ENCODE measurements at places on chromosomes 13 and 19. TPM values are rescaled to one million over a fixed set of nuclear protein-coding genes. Genes with fewer than 3 reads are reported as not detected.

ZNF575 gene
- total RNA-seq, result 0.26 TPM

CATSPERD gene
- not detected for total RNA-seq

KLK3 gene
- not detected for total RNA-seq

KCNC3 gene
- under 0.01 TPM for total RNA-seq

NR1H2 gene
- total RNA-seq, result 82.4 TPM

HIPK4 gene
- 0.17 TPM for total RNA-seq

ZNF418 gene
- 8.4 TPM for total RNA-seq

PRODH2 gene
- total RNA-seq, result not detected

NANOS2 gene
- not detected for total RNA-seq

BLOC1S3 gene
- total RNA-seq, result 3.8 TPM

FCER2 gene
- not detected for total RNA-seq

FBXO46 gene
- total RNA-seq, result 3.1 TPM

CCDC61 gene
- 8.9 TPM for total RNA-seq

Data from fibroblast of lung (primary cell).